ENCODE measurements at places on chromosomes 3 and 15.

DNA sequence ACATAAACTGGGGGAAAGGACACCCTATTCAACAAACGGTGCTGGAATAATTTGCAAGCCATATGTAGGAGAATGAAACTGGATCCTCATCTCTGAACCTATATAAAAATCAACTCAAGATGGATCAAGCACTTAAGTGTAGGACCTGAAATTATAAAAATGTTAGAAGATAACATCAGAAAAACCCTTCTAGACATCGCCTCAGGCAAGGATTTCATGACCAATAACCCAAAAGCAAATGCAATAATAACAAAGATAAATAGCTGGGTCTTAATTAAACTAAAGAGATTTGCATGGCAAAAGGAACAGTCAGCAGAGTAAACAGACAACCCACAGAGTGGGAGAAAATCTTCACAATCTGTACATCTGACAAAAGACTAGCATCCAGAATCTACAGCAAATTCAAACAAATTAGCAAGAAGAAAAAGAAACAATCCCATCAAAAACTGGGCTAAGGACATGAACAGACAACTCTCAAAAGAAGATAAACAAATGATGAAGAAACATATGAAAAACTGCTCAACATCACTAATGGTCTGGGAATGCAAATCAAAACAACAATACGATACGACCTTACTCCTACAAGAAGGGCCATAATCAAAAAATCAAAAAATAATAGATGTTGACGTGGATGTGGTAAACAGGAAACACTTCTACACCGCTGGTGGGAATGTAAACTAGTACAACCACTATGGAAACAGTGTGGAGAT is 408.7 kb downstream of the CNTN6 start:
- no peak for DNase-seq

DNA sequence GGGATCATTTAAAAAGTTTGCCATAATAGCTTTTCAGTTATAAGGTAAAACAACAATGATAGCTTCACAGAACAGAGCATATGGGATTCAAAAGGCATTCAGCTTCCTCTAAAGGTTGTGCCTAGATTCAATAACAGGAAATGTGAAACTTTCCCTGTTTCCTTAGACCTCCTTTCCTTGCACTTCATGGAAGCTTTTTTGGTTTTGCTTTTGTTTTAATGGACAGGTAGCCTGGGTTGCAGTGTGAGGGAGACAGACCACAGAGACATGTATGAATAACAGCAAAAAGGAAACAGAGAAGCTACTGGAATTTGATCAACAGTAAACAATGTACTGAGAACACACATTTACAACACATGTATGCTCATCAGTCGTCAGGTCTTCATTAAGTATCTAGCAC is 2.3 kb upstream of the TNFAIP8L3 start:
- no peak for DNase-seq

DNA sequence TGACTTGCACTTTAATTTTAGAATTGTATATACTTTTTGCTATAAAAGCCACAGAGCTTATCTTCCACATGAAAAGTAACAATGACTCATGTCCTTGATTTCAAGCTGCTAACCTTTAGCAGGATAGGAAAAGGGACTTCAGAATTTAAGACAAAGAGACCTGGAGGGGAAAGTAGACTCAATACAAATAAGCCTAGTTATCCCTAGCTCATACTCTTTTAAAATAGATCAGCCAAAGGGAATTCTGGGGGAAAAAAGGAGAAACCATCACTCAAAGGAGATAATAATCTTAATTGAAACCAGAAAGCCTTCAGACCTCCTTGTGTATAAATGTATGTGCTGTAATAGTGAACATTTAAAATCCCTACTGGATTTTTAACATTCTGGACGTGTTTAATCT is 930.3 kb downstream of the NTRK3 start:
- DNase-seq = no peak

DNA sequence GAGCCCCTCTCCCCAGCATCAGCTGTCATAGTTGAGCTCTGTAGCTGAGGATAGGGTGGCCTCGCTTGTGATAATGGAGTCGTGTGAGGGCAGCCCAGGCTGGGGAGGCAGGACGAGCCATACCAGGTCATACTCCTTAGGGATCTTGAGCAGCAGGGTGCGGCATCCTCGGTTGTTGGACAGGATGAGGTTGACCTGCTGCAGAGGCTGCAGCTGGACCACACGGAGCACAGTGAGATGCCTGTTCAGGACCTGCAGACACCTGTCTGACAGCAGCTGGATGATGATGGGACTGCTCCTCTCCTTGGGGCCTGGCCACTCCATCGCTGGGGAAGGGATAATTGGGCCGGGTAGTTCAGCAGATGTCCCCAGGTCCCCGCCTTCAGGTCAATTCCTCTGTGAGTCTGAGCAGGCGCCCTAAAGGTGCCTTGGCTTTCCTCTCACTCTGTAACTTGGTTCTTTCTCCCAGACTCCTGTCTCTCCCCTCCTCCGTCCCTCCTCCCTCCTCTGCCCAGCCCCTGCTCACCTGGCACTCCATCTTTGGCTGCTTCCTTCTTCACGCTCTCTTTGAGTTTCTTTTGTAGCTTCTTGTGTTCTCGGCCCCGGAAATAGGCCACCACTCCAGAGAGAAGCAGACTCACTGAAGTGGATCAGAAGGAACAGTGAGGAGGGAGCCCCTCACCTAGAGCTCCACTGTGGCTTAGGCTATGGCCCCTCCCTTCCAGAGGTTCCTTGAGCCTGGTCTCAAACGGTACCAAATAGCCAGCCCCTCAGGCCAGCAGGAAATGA is 7.8 kb downstream of the DUOX2 start:
- no peak for DNase-seq

- DNase-seq = no peak
These were observed 158.3 kb upstream of the CGNL1 start for GRCh38 chr15:57217778-57218598.

DNA sequence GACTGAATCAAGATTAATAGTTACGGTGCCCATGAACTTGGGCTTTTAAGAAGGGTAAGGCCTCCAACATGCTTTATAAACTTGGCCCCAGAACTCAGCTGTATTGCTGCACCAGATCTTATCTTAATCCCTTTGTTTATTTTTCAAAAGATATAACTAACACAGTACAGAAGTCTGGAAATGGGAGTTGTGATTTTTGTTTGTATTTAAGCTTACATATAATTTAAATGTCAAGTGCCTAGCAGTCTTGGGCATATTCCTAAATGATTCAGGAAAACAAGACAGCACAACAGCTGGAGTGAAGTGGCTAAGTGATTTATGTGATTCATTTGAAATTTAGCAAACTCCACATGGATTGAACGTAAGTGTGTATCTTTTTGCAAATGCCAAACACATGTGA is 56.2 kb downstream of the NBEAL2 start:
- no peak for DNase-seq

GRCh38 chr3:34675383-34676120 is 877.1 kb downstream of the PDCD6IP start:
- DNase-seq = no peak

- DNase-seq = no peak
These were observed 21.8 kb downstream of the P2RY12 start for GRCh38 chr3:151362751-151363174.

DNA sequence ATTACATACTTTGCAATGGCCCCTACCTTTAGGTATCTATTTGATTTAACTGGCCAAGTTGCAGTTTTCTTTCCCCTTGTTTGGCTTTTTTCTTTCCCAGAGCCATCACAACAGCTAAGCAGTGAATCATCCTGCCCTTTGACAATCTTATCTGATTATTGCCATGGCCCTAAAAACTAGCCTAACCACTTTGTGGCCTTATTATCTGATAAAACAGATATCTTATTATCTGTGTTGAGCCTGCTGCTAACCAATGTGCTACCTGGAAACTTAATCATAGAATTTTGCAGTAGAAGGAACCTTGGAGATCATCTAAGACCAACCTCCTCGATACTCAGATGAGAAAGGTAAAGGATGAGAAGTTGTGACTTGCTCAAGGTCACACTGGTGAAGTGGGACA is 37.1 kb downstream of the EIF4E3 start:
- no peak for DNase-seq

Measured in KG1 (cell line).